Tibial nerve (tissue), 4 donors: ENCODE measurements at places on chromosomes 3 and 15. TPM values are rescaled to one million over a fixed set of nuclear protein-coding genes. Genes with fewer than 3 reads are reported as not detected.

Gene ISLR2
- total RNA-seq = not detected

DNA sequence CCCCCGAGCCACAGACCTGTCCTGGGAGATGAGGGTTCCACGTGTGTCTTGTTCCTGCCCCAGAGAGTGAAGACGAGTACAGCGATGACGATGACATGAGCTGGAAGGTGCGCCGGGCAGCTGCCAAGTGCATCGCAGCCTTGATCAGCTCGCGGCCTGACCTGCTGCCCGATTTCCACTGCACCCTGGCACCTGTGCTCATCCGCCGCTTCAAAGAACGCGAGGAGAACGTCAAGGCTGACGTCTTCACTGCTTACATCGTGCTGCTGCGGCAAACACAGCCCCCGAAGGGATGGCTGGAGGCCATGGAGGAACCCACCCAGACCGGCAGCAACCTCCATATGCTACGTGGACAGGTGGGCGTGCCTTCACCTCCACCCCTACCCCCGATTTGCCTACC, 18.6 kb downstream of the CAND2 start:
- DNase-seq = no peak

GRCh38 chr15:35874260-35874905, 328.4 kb upstream of the DPH6 start:
- DNase-seq = no peak

DNA sequence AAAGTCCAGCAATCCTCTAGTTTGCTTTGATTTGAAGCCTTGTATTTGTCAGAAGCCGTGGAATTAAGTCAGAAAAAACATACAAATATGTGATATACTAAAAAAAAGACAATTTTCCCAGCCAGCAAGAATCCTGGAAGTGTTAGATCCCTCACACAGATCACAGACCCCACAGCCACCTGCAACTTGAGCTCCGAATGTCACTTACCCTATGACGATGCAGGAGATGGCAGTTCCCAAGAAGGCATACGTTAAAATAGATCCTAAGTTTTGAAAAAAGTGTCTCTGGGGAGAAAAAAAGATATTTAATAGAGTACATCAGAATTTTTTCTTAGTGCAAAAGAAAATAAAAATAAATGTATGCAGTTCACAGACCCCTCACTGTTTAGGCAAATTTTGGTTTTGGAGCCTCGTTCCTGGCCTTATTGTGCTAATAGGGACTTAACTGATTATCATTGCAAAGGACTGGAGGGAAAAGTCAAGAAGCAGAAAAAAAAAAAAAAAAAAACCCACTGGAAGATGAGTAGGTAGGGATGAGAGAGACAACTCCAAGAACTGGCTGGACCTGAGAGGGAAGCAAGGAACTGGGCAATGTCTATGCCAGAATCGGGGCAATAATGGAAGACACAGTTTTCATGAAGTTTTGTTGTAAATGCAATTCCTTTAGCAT, 53.3 kb downstream of the SLC9A9 start:
- no peak for DNase-seq

Gene GTF2E1
- 12.2 TPM for total RNA-seq

Gene AP3B2
- total RNA-seq = 14.2 TPM

DNA sequence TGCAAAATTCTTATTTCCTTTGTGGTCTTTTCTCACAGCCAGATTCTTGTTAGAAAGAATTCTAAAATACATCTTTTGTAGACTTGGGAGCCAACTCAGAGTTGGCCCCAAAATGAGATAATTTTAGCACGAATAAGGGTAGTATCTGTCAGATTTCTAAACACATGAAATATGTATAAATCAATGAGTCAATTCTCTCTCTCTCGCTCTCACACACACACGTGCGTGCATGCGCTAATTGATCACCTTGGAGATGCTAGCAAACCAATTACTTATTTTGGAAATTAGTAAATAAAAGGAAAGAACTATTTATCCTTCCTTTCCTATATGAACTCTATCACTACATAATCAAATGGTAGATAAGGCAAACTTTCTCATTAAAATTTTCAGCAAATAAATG, 32.9 kb upstream of the PIK3R4 start:
- no peak for DNase-seq

- no peak for DNase-seq
These were observed 4.9 kb downstream of the CALML4 start for GRCh38 chr15:68200016-68200861.

- no peak for DNase-seq
These were observed 25.0 kb upstream of the GP9 start for GRCh38 chr3:129035360-129036221.

Gene NISCH
- total RNA-seq = 236 TPM

- DNase-seq = no peak
These were observed 38.0 kb downstream of the EDC3 start for GRCh38 chr15:74657846-74658245.

- no peak for DNase-seq
These were observed 264.0 kb upstream of the NSMCE3 start for GRCh38 chr15:29533647-29534046.

Gene C2CD4A
- not detected for total RNA-seq

- no peak for DNase-seq
These were observed 392.0 kb downstream of the IL20RB start for GRCh38 chr3:137349557-137350348.

Gene CTDSPL2
- total RNA-seq = 47.4 TPM

DNA sequence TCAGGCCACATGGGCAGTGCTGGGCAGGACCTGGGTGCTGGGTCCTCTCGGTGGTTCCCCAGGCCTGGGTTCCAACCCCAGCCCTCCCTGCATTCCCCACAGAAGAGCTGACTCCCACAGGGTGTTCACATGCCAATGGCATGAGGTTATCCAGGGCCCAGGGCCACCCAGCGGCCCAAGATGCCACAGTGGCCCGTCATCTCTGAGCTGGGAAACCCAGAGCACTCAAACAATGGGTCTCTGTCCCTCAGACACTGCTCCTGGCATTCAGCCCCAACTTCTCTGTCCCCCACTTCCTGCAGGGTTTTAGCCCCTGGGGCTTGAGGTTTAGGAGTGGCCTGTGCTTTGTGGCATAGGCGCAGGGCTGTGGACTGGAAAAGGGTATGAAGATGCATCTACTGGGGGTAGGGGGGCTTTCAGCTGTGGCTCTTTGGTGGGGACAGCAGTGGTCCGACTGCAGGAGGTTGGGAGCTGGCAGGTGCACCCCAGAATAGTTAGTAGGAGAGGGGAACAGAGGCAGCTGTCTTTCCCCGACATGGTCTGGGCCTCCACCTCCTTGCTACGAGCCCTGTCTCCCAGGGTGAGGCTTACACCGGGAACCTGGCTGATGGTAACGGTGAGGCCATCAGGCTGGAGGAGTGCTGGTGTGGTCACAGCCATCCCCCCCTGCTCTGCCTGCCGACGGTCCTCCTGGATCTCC, 1.7 kb downstream of the CCDC9B start:
- no peak for DNase-seq

DNA sequence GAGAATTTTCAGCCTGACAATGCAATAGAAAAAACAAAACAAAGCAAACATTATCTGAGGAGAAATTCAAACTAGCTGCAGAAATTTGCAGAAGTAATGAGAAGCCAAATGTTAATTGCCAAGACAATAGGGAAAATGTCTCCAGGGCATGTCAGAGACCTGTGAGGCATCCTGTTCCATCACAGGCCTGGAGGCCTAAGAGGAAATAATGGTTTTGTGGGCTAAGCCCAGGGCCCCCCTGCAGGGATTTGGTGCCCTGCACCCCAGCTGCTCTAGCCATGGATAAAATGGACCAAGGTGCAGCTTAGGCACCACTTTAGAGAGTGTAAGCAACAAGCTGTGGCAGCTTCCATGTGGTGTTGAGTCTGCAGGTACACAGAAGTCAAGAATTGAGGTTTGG, 401.2 kb upstream of the NECTIN3 start:
- no peak for DNase-seq

GRCh38 chr3:43442872-43443395, 156.6 kb downstream of the SNRK start:
- DNase-seq = no peak

Gene RASGRF1
- total RNA-seq = 0.30 TPM

- DNase-seq = no peak
These were observed 207.6 kb downstream of the UACA start for GRCh38 chr15:70555713-70556112.

Gene FEZF2
- not detected for total RNA-seq
